Hypothalamus (tissue), 51 donors: ENCODE measurements at places on chromosomes 12 and 14.

DNA sequence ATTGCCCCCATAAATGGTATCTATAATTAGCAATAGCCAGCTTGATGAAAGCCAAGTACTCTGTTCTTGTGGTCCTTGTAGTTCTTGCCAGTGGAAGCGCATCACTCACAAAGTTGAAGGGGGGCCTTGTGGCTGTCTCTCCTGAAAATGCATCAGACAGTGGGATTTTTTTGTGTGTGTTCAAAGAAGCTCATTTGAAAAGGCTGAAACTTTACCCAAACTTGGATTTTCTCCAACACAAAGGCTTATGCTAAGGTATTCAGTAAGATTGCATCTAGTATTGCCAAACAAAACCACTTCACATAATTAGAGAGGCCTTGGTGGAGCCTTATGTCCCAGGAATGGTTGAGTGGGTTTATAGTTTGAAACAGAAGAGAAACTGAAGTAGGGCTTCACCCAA, 216.7 kb upstream of the TMTC1 start:
- DNase-seq = no peak

DNA sequence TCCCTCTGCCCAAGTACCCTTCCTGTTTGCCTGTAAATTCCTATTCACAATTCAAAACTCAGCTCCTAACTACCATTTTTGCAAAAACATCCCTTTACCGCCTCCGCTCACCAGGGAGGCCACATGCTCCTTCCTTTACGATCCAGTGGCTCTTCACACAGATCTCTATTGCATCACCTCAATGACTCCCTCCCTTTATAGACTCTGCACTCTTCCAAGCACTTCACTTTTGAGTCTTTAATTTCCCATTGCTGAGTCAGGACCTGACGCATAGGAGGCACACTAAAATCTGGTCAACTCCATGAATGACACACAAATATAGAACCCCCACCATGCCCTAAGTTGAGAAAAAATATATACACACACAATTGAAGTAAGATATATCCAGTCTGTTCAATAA, 45.9 kb downstream of the PPP1R13B start:
- DNase-seq = no peak

DNA sequence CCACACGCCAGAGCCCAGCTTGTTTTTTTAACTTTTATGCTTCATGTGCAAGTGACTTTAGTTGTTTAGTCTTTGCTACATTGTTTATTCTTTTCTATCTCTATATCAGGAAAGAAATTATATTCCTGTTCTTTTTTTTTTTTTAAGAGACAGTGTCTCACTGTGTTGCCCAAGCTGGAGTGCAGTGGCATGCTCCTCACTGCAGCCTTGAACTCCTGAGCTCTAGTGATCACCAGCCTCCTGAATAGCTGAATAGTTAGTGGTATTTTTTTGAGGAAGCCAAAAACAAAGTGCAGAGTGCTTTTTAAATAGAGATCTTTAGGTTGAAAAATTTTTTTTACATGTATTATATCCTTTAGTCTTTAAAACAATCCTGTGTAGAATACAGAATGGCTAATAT, 58.2 kb downstream of the ETNK1 start:
- DNase-seq = no peak

DNA sequence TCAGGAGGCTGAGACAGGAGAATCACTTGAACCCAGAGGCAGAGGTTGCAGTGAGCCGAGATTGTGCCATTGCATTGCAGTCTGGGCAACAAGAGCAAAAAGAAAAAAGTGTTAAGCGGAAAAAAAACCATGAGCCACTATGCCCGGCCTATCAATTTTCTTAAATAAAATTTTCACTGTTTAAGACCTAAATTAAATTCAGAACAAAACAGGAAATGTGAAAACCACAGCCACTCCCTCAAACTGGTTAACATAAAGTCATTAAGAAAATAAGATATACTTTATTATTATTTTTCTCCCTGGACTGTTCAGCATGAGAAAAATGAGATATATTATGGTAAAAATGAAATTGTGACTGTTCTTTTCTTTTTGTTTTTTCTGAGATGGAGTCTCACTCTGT, 44.6 kb upstream of the GCH1 start:
- DNase-seq = no peak

GRCh38 chr14:29681316-29681715, 246.3 kb downstream of the PRKD1 start:
- DNase-seq = no peak

DNA sequence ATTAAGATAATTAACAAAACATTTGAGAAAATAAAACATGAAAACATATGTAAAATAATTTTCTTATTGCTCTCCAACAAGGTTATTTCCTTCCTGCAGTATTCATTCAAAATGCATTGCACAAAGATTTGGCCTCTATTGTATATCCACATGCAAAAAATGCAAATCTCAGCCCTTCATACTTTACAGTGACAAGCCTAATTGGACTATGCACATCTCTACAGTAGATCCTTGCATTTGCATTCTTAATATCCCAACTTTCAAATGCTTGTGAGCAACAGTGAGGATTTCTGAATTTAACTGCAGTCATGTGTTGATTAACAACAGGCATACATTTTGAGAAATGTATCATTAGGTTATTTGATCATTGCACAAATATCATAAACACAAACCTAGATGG, 333.7 kb downstream of the PAWR start:
- DNase-seq = no peak

GRCh38 chr12:20212658-20213555, 155.4 kb upstream of the PDE3A start:
- DNase-seq = peak; percentile 59

DNA sequence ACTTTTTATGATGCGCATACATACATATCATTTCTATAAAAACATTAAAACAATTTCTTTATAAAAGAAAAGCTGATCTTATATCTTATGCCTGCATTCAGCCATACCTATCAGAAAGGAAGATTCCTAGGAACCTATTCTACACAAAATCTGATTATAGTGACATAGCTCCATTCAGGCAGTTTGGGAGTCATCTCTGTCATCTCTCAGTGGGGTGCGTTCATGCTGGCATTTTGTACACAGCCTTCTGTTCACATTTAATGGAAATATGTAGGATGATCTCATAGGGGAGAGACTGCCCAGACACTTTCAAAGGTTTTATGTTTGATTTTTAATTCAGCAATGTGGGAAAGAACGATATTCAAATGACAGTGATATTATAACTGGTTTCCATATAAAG, 52.9 kb downstream of the ATL1 start:
- no peak for DNase-seq

GRCh38 chr12:31897781-31898503, 61.3 kb upstream of the RESF1 start:
- no peak for DNase-seq

DNA sequence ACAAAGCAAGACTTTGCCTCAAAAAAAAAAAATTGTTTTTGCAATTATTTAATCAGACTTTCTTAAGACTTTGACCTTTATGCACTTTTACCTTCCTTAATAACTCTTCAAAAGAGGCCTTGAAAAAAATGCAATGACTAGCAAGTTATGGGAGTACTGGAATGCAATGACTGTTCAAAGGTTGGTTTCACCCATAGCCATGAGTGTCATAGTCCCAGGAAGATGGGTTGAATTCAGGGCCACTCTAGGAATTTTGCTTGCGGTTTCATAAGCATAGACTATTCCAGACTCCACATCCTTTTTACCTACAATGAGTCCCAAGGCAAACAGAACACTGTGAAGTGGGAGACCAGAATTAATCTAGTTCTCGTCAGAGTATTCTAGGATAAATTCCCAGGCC, 29.4 kb upstream of the DENND5B start:
- no peak for DNase-seq

DNA sequence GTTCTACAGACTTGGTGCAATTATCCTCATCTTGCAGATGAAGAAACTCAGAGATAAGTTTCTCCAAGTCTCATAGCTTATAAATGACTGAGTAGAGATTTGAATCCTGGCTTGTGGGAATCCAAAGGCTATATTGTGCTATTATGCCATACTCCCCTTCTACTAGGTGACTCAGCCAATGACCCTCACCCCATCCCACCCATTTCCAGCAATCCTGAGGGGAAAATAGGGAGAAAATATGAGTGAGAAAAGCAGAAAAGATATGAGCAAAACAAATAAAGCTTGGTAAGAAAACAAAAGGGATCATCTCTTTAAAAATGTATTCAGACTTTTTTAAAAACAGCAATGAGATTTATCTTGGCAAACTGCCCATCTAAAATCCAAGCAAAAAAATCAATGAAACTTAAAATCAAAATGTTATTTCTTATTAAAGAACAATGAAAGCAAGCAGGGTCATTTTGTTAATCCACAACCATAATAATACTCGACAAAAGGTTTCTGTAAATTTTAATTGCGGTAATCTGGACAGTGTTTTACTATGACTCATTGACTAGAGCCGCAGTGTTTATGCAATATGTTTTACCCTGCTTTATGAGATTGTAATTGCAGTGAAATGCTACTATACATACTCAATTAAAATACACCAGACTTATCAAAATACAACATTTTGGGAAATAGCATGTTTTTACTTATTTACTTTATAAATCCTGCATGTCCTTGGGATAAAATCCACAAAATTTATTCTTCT, 13.1 kb upstream of the LGR5 start:
- no peak for DNase-seq

- peak; percentile 45 for DNase-seq
Measured at GRCh38 chr12:12327802-12328201, 22.2 kb downstream of the MANSC1 start.

- DNase-seq = no peak
Measured at GRCh38 chr14:36860831-36861230, 199.2 kb downstream of the PAX9 start.

- DNase-seq = no peak
Measured at GRCh38 chr14:103519043-103519836, 3.4 kb downstream of the CKB start.

- no peak for DNase-seq
Measured at GRCh38 chr12:45273717-45274271, 57.9 kb downstream of the ANO6 start.

GRCh38 chr12:54016478-54016964, 7.7 kb downstream of the HOXC8 start:
- no peak for DNase-seq

- peak; percentile 9 for DNase-seq
Measured at GRCh38 chr12:56593909-56594621, 36.1 kb downstream of the BAZ2A start.

GRCh38 chr12:101181776-101182175, 28.3 kb downstream of the SLC5A8 start:
- DNase-seq = no peak

GRCh38 chr12:70747445-70748260, 110.4 kb upstream of the PTPRB start:
- no peak for DNase-seq

DNA sequence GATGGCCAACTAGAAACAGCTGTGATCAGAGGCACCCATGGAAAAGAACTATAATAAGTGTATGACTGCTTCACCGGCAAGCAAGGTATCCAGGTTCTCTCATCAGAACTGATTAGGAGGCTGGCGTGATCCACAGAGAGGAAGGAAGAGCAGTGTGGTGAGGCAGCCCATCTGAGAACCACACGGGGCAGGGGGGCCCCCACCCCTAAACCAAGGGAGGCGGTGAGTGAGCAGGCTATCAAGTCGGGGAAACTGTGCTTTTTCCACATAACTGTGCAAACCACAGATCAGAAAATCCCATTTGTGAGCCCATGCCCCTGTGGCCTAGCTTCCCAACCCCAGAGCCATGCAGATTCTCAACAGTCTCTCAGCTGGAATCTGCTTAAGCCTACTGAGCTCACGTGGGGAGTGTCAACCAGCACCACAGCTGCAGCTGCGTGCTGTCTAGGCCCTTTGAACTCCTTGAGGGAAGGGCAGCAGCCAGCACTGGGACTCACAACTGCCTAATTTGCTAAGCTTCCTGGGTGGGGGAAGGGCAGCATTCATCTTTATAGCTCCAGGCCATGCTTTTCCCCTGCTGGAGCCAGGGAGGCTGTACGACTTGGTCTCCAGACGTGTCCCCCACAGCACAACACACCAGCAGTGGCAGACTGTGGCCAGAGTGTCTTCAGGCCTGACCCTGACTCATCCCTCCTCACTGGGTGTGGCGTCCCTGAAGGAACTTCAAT, 444.4 kb upstream of the ATP2B1 start:
- no peak for DNase-seq

DNA sequence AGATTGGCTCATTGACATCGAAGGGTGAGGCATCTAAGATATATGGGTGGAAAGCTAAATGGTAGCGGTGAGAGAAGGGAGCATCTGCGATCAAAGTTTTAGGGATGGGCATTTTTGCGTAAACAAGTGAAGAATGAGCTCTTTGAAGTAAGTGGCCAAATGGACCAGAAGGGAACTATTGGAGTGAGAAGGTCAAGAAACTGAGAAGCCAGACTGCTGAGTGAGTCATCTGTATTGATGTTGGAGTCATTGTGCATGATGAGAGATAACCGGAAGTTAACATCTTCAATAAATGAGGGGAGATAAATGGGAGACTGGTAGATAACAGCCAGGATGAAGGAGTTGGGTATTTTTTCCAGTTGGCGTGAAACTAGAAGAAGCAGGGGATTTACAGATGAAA, 271.9 kb upstream of the PDE3A start:
- no peak for DNase-seq

GRCh38 chr12:110370732-110371231, 32.7 kb downstream of the ANAPC7 start:
- no peak for DNase-seq

GRCh38 chr12:85985996-85986395, 111.9 kb downstream of the NTS start:
- no peak for DNase-seq

DNA sequence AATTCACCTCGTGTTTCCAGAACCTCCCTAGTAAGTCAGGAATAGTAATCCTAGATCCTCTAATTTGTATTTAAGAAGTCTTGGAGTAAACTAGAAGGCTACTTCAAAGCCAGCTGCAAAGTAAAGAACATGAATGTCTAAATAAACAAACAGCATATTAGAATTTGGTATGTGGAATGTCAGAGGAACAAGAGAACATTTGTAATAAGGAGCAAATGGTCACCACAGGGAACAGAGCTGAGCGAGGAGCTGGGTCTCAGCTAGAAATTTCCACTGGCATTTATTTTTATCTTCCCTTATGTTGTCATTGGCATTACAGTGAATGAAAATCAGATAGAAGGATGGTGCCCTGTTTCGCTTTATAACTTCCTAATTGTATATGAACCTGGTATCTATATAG, 50.2 kb downstream of the FRMD6 start:
- DNase-seq = no peak

DNA sequence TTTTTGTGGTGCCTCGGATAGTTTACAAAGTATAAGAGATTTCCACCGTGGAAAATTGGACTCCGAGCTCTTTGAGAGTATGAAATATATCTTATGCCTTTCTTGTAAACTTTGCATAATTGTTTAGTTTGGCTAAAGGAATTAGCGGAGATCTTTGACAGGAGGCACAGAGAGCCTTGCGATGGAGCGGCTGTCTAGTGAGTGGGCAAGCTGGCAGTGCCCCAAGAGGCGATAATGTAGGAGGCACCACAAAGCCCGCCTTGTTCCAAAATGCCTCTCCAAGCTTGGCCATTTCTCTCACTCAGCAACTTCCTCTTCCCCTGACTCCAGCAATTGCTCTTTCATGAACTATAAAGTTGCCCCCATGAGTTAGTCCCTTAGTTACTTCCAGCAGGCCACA, 270.1 kb upstream of the PRICKLE1 start:
- DNase-seq = no peak

- DNase-seq = no peak
Measured at GRCh38 chr12:106081606-106082005, 57.1 kb downstream of the NUAK1 start.
